ENCODE measurements at places on chromosomes 11 and 22. TPM values are rescaled to one million over a fixed set of nuclear protein-coding genes. Genes with fewer than 3 reads are reported as not detected.
A peak's percentile ranks its signal among the peaks of the same experiment; 100 is the strongest.

PANX3 gene
- not detected for total RNA-seq

BACE1 gene
- total RNA-seq, result 9.6 TPM

WNT11 gene
- total RNA-seq, result not detected

EHF gene
- total RNA-seq, result 286 TPM

TTC28 gene
- total RNA-seq, result 5.2 TPM

SAA2 gene
- total RNA-seq, result 22.0 TPM

BCL2L13 gene
- 49.3 TPM for total RNA-seq

RHOD gene
- 24.7 TPM for total RNA-seq

- H3K4me3 ChIP-seq, result no peak overlapping the region
- DNase-seq, result no peak
- no peak overlapping the region for H3K27ac ChIP-seq
- H3K36me3 ChIP-seq, result no peaks in the 10 kb centered on the region
Observed at GRCh38 chr11:4645974-4646373, 2.2 kb downstream of the OR51E1 start.

GRCh38 chr11:16737818-16738192, 642 bp upstream of the C11orf58 start:
- peaks cover 17% of the 10 kb centered on the region for H3K4me1 ChIP-seq
- no peaks in the 10 kb centered on the region for H3K27me3 ChIP-seq
- DNase-seq, result no peak
- H3K4me3 ChIP-seq, result no peak overlapping the region
- H3K36me3 ChIP-seq, result peaks cover 6% of the 10 kb centered on the region
- no peak overlapping the region for H3K27ac ChIP-seq

GRCh38 chr11:125182573-125182972, 18.0 kb downstream of the PKNOX2 start:
- H3K36me3 ChIP-seq, result no peaks in the 10 kb centered on the region
- H3K4me3 ChIP-seq, result no peak overlapping the region
- DNase-seq, result no peak
- no peaks in the 10 kb centered on the region for H3K4me1 ChIP-seq
- peaks cover 73% of the 10 kb centered on the region for H3K27me3 ChIP-seq
- no peak overlapping the region for H3K27ac ChIP-seq

DNA sequence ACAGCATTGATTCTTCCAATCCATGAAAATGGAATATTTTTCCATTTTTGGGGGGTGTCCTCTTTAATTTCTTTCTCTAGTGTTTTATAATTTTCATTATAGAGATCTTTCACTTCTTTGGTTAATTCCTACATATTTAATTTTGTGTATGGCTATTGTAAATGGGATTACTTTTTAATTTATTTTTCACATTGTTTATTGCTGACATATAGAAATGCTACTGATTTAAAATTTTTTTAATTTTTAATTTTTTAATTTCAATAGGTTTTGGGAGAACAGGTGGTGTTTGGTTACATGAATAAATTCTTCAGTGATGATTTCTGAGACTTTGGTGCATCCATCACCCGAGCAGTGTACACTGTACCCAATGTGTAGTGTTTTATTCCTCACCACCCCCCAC, 26.6 kb upstream of the OOSP4B start:
- no peaks in the 10 kb centered on the region for H3K36me3 ChIP-seq
- no peaks in the 10 kb centered on the region for H3K4me1 ChIP-seq
- no peak overlapping the region for H3K27ac ChIP-seq
- no peak for DNase-seq
- H3K27me3 ChIP-seq, result no peaks in the 10 kb centered on the region

- H3K36me3 ChIP-seq, result no peaks in the 10 kb centered on the region
- no peak overlapping the region for H3K4me3 ChIP-seq
- H3K4me1 ChIP-seq, result no peaks in the 10 kb centered on the region
Observed at GRCh38 chr11:120061761-120062560, 76.0 kb downstream of the TRIM29 start.

GRCh38 chr22:49305966-49306631, 521.6 kb downstream of the BRD1 start:
- no peak overlapping the region for H3K27ac ChIP-seq
- no peak for DNase-seq
- peaks cover 33% of the 10 kb centered on the region for H3K27me3 ChIP-seq

DNA sequence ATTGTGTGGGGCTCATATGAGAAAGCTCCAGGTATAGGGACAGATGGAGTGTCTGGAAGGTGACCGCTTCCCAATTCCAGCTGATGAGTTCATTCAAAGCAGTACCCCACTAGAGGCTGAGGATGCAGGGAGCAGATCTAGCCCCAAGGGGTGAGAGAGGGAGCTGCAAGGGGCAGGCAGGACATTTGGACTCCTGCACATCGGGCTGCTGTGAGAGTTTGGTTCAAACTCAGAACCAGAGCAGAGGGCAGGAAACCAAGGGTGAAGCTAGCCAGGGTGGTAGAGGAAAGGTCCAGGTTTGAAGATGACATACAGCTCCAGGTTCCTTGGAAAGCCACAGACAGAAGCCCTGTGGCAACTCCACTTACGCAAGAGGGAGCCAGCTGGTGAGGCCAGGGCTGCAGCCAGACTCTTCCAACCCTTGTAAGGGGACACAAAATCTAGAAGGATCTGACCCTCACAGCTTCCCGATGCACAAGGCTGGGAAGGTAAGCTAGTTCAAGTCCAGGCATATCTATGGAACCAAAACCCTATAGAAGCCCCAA, 1.9 kb downstream of the CSNK2A3 start:
- no peaks in the 10 kb centered on the region for H3K4me1 ChIP-seq
- DNase-seq, result no peak
- H3K27ac ChIP-seq, result no peak overlapping the region
- no peak overlapping the region for H3K4me3 ChIP-seq
- H3K27me3 ChIP-seq, result no peaks in the 10 kb centered on the region

DNA sequence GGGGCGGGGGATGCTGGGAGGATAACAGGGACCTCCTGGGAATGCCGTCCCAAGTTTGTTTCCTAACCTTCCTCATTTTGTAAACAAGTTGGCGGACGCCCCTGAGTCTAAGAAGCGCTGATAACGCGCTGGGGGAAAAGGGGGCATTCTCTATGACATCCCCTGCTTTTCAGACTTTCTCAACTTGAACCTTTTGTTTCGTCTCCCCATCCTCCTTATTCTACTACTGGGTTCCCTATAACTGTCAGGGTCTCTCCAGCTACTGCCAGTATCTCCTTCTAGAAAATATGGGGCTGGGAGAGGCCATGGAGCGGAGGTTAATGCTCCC, 654 bp downstream of the TMEM86A start:
- H3K4me3 ChIP-seq, result peak overlapping the region; percentile 72
- H3K36me3 ChIP-seq, result peaks cover 25% of the 10 kb centered on the region
- peaks cover 30% of the 10 kb centered on the region for H3K4me1 ChIP-seq
- DNase-seq, result no peak
- H3K27me3 ChIP-seq, result peaks cover 14% of the 10 kb centered on the region

DNA sequence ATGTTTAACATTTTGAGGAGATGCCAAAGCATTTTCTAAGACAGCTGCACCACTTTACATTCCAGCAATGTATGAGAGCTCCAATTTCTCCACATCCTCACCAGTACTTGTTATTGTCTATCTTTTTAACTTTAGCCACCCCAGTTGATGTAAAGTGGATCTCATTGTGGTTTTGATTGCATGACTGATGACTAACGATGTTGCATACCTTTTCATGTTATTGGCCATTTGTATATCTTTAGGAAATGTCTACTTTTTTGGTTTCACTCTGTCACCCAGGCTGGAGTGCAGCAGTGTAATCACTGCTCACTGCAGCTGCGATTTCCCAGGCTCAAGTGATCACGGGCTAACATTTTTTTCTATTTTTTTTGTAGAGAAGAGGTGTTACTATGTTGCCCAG, 8.9 kb downstream of the TTC28 start:
- peaks cover 9% of the 10 kb centered on the region for H3K4me1 ChIP-seq
- DNase-seq, result no peak
- no peaks in the 10 kb centered on the region for H3K36me3 ChIP-seq
- H3K27me3 ChIP-seq, result no peaks in the 10 kb centered on the region
- H3K27ac ChIP-seq, result no peak overlapping the region

- H3K27ac ChIP-seq, result no peak overlapping the region
- H3K36me3 ChIP-seq, result no peaks in the 10 kb centered on the region
- H3K27me3 ChIP-seq, result peaks cover 61% of the 10 kb centered on the region
- no peak overlapping the region for H3K4me3 ChIP-seq
Observed at GRCh38 chr22:17397756-17398547, 28.7 kb downstream of the CECR2 start.

GRCh38 chr22:23683545-23683944, 7.3 kb upstream of the RGL4 start:
- peaks cover 9% of the 10 kb centered on the region for H3K4me1 ChIP-seq
- H3K36me3 ChIP-seq, result peaks cover 8% of the 10 kb centered on the region
- H3K4me3 ChIP-seq, result no peak overlapping the region

Measured in Calu3 (cell line).